Renal pelvis (tissue), 12 donors: ENCODE measurements at places on chromosomes 13 and 19. TPM values are rescaled to one million over a fixed set of nuclear protein-coding genes. Genes with fewer than 3 reads are reported as not detected.

BST2 gene
- 130 TPM for polyA plus RNA-seq

LGI4 gene
- polyA plus RNA-seq, result 3.2 TPM

IZUMO4 gene
- 7.5 TPM for polyA plus RNA-seq

ZNF506 gene
- polyA plus RNA-seq, result 34.3 TPM

ZBTB7A gene
- polyA plus RNA-seq, result 11.9 TPM
